ENCODE measurements at places on chromosomes 11 and 22. TPM values are rescaled to one million over a fixed set of nuclear protein-coding genes. Genes with fewer than 3 reads are reported as not detected.

DEUP1 gene
- not detected for total RNA-seq

DSCAML1 gene
- total RNA-seq, result not detected

CALCA gene
- total RNA-seq, result not detected

IGLL1 gene
- not detected for total RNA-seq

PRRG4 gene
- total RNA-seq, result 0.52 TPM

LAMTOR1 gene
- total RNA-seq, result 88.4 TPM

MGAT3 gene
- total RNA-seq, result not detected

All from dermis lymphatic vessel endothelial cell (primary cell).